Liver (tissue), 10 donors: ENCODE measurements at places on chromosomes 3 and 15. TPM values are rescaled to one million over a fixed set of nuclear protein-coding genes. Genes with fewer than 3 reads are reported as not detected.

The COLQ gene
- 0.33 TPM for total RNA-seq

The CCDC39 gene
- total RNA-seq: under 0.01 TPM

The IL16 gene
- total RNA-seq: 4.7 TPM

The PLXND1 gene
- 50.2 TPM for total RNA-seq

The GOLGA8R gene
- total RNA-seq: 6.0 TPM

The C3orf85 gene
- 8.5 TPM for total RNA-seq

The PLA2G4E gene
- not detected for total RNA-seq

The CAMKV gene
- total RNA-seq: not detected

The CCDC14 gene
- total RNA-seq: 22.5 TPM

The ABHD5 gene
- total RNA-seq: 25.8 TPM

The CAND2 gene
- 1.0 TPM for total RNA-seq

The GATA2 gene
- 0.25 TPM for total RNA-seq

The CHDH gene
- 34.0 TPM for total RNA-seq

The GUCA1C gene
- not detected for total RNA-seq
